A549 (cell line): ENCODE measurements at places on chromosomes 12 and 14. TPM values are rescaled to one million over a fixed set of nuclear protein-coding genes. Genes with fewer than 3 reads are reported as not detected.
A peak's percentile ranks its signal among the peaks of the same experiment; 100 is the strongest.

DNA sequence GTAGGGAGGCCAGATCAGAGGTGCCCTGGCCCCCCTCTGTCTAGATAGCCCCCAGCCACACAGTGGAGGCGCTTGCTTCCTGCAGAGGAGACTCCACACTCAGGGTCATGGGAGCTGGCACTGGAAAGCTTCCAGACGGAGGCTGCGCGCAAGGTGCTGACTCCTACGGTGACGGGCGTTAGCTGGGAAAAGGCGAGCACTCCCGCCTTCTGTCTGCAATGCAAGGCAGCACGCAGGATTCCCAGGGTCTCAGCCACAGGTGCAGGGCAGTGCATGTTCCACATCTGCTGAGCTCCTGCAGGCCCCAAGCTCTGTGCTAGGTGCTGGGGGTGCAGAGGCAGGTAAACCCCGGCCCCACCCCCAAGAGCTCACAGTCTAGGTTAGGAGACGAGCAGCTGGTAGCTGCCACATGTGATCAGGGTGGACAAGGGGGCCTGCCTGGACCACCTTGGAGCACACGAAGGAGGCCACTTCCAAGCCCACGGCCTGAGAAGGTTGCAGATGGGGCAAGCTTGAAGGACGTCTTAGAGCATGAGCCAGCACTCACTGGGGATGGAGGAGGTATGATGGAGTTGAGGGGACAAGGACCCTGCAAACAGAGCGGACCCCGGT, 310.9 kb upstream of the DIO3 start:
- no peak for DNase-seq

- DNase-seq, result no peak
Observed at GRCh38 chr12:73589220-73589619, 948.4 kb upstream of the ATXN7L3B start.

DNA sequence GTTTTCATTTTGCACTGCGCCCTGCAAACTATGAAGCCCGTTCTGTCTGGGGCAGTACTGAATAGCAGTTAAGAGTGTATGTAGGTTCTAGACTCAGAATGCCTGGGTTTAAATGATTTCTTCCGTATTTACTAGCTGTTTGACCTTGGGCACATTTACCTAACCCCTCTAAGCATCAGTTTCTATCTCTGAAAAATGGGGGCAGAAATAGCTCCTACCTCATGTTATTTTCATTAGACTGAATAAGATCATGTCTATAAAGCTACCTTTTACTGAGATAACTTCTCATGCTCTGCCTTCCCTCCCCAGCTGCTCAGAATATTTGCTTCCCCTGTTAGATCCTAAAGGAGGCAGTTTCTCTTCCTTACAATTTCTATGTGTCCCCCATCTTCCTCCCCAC, 5.7 kb downstream of the PAH start:
- no peak for DNase-seq

DNA sequence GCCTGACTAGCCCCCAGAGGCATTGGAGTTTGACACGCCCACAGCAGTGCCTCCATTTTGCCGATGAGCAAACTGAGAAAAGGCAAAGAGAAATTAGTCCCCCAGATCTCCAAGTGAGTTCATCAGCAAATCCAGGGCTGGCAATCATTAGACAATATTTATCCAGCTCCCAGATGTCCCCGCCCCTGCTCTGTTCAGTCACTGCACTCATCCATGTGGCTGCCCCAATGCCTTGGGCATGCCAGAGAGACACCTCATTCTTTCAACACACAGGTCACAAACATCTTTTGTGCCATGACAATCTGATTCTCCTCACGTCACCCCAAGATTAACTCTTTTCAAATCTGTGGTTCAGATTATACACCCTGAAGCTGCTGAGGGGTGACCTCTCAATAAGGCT, 43.5 kb downstream of the DPF3 start:
- DNase-seq, result no peak

DNA sequence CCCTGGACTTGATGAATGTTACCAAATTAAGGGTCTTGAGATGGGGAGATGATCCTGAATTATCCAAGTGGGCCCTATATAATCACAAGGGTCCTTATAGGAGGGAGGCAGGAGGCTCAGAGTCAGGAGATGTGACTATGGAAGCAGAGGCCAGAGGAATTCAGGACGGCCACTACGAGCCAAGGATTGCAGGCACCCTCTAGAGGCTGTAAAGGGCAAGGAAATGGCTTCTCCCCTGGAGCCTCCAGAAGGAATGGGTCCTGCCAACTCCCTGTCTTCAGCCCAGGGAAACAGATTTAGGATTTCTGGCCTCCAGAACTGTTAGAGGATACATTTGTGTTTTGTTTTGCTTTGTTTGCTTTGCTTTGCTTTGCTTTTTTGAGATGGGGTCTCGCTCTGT, 8.8 kb downstream of the BDKRB1 start:
- peak; percentile 41 for DNase-seq

DNA sequence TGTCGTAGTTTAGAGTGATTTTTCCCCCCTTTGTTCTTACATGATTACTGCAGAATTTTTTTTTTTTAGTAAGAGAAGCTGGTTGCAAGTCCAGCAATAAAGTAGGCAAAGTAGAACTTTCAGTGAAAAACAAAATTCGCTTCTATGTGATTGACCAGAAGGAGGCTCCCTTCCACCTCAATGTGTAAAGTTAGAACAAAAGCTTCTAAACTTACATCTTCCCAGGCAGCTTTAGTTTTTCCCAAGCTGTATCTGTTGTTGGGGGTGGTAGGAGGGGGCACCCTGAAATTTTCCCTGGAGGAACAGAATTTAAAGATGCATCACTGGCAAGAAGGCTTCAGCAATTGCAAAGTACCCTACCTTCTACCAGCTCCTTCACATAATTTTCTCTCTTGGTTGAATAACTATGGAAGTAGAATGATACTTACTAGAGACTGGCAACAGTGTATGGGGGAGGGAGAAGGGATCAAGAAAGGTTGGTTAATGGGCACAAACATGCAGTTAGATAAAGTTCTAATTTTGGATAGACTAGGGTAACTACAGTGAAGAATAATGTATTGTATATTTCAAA, 87.3 kb upstream of the E2F7 start:
- no peak for DNase-seq

DNA sequence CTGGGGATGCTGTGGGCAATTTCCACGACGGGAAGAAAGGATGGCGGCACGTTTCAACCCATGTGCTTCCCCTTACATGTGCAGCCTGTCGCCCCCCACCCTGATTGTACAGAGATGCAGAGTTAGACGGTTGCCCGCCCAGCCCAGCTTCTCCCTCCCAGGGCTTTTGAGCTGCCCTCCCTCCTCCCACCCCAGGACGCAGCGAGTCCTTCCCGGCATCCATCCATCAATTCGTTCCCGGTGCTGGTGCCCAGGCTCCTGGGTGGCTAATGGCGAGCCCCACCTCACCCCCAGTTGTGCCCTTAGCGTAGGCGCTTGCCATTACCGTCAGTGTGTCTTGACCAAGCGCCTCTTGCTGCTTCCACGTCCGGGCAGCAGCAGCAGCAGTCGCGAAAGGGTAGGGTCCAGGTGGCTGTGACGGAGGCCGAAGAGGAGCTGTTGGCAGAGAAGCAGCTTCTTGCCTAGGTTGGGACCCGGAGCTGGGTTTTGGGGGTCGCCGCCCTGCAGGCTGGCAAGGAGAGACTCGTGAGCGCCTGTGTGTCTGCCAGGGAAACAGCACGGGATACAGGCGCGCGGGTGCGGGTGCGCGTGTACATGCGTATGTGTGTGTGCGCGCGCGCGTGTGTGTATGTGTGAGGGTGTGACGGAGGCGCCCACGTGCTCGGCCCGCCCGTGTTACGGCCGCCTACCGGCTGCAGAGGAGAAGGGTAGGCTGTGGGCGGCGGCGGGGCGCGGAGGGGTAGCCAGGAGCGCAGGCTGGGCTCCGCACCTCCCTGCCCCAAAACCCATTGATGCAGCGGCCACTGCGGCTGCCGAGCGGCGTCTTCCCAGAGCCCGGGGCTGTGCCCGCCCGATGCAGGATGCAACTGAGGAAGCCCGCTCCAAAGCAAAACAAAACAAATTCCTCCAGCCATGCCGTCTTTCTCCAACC, at the start of gene SLC6A15:
SLC6A15 (minus strand) TSS at position 602 of the 931 bp plus-strand sequence. CDS start 20,679 bp downstream, outside the sequence.
- DNase-seq, result peak; percentile 85

- DNase-seq, result no peak
Observed at GRCh38 chr12:94039914-94040313, 108.5 kb upstream of the PLXNC1 start.

GRCh38 chr14:27008187-27008586, 410.4 kb upstream of the NOVA1 start:
- DNase-seq, result no peak

GRCh38 chr12:92810370-92810769, 107.6 kb downstream of the PLEKHG7 start:
- DNase-seq, result no peak

DNA sequence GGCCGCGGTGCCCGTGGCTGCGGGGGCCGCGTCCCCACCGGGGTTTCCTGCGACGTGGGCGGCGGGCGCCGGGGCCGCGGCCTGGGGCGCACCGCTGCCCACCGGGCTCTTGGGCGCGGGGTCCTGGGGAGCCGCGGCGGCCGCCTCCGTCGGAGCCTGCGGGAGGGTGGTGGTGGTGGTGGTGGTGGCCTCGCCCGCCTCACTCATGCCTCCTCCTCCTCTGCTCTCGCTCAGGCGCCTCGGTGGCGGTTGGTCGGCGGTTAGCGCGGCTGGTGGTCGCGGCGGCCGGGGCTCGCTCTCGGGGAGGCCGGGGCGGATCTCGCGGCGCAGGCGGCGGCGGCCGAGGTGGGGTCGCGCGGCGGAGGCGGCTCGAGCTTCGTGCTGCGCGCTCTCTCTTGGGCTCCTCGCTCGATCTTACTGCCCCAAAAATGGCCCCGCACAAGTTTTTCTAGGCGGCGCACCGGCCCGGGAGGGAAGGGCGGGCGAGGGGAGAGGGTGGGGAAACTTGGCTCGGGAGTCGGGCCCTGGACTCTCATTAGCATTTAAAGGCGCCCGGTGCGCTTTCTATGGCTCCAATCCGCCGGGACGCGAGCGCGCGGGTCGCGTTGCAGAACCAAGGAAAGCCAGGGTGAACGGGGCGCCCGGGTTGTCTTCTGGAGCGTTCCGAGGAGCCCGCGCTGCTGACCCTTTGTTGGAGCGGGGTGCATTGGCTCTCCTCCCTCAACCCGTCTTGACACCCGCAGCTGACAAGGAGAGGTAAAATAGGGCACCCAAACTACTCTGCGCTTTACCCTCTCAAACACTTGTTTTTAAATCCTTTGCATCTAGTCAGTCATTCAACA, at the start of gene YBX3:
YBX3 (minus strand) TSS at position 419 of the 842 bp plus-strand sequence; CDS start at position 207, 212 bp downstream.
- peak; percentile 88 for DNase-seq

DNA sequence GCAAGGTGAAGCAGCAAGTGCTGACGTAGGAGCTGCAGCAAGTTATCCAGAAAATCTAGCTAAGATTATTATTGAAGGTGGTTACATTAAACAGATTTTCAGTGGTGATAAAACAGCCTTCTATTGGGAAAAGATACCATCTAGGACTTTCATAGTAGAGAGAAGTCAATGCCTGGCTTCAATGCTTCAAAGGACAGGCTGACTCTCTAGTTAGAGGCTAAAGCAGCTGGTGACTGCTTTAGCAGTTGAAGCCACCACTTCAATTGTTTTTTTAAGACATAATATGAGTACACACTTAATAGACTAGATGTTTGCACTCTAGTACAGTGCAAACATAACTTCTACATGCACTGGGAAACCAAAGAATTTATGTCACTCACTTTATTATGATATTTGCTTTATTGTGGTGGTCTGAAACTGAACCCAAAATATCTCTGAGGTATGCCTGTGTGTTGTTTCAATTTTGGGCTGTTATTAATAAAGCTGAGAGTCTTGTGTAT, 1026.9 kb upstream of the FOXG1 start:
- DNase-seq, result no peak

GRCh38 chr12:98653866-98654493, 8.9 kb downstream of the APAF1 start:
- peak; percentile 77 for DNase-seq

DNA sequence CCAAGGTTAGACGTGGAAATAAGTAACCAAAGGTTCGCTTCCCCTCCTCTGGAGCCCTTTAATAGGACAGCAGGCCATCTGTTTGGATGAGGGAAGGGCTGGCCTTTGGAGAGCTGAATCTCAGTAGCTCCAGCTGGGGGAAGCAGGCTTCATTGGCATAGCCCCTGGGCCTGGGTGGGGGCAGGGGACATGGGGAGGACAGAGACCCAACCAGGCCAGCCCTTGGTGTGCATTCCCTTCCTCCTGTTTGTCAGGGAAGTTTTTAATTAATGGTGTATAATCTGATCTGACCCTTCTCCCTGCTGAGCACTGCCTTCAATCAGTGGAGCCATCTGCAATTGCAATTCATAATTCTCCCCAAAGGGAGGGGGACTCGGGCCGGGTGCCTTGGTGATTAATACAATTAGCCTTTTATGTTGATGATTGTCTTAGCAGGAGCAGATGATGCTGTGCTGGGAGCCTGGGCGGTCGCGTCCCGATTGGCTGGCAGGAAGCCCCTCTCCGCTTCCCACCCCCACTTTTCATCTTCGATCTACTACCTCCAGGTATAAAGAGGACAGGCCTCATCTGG, 6.4 kb downstream of the AQP6 start:
- no peak for DNase-seq

GRCh38 chr12:39541471-39541870, 78.1 kb downstream of the ABCD2 start:
- no peak for DNase-seq

DNA sequence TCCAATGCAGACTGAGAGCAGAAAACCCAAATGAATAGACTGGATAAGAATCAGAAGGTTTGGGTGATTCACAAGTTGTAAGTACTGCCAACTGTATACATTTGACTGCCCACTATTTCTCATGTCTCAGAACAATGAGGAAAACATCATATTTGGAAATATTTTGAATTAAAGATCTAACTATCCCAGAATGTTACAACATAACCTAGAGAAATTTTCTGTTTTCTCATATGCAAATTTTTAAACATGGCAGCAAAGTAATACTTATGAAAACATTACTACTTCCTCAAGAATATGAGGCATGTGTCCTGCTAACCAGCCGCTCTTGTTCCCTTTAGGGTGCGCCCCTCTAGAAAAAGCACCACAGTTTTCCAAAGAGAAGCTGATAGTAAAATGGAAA, 179.9 kb downstream of the PTPRO start:
- no peak for DNase-seq

DNA sequence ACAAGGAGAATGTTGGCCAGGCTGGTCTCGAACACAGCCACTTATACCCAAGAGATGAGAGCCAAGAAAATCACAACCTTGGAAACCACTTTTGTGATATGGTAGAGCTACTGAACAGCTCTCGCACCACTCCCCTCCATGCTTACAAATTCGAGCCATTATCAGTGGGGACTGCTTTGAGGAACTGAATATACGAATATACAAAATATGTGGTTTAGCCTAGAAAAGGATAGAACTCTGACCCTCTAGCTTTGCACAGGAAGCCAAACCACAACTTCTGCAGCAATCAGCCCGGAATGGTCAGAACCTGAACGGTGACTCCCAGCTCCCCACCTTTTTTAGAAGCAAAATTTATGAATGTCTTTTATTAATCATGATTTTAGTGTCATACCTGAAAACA, 129.8 kb upstream of the TMEM132C start:
- no peak for DNase-seq

GRCh38 chr14:105015242-105015641, 5.6 kb downstream of the CDCA4 start:
- no peak for DNase-seq

NID2 gene
- polyA plus RNA-seq, result 18.9 to 23.3 TPM (median 20.6 TPM) in 3 replicates

TAS2R19 gene
- 0.09 to 0.19 TPM (median 0.13 TPM) in 3 replicates for polyA plus RNA-seq

CD163 gene
- not detected in 3 replicates for polyA plus RNA-seq

TCL1B gene
- not detected in 3 replicates for polyA plus RNA-seq

ESRRB gene
- 0.15 to 0.25 TPM (median 0.20 TPM) in 3 replicates for polyA plus RNA-seq

CACNB3 gene
- 17.2 to 25.8 TPM (median 23.9 TPM) in 3 replicates for polyA plus RNA-seq

VPS29 gene
- 180 to 188 TPM (median 183 TPM) in 3 replicates for polyA plus RNA-seq

SEC23A gene
- 90.2 to 105 TPM (median 96.4 TPM) in 3 replicates for polyA plus RNA-seq
